NCI-H1092 treated with DMSO at 0.1 percent for 48 hours (cell line): ENCODE measurements at places on chromosomes 13 and 19.

GRCh38 chr13:95507991-95508390 lies 44.5 kb upstream of the CLDN10 start:
- no peak for DNase-seq

DNA sequence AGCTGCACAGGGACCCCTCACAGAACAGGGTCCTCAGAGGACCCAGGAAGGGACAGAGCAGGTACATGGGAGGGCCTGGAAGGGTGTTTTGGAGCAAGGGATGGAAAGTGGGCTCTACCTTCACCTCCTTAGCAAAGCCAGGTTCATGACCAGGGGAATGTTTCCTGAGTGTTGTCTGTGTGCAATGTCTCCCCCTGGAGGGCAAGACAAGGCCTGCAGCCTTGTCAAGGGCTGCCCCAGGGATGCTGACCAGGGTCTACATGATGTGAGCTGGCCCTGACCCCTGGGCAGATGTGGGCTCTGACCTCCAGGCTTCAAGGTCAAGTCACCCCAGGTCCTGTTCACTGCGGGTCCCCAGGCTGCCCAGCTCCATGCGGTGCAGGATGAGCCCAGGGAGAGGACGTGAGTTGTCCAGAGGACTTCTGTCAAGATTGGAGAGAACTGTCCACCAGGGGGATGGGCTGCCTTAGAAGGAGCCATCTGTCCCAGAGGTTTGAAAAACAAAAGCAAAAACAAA lies 1.0 kb upstream of the CEACAM1 start:
- peak; percentile 3 for DNase-seq

DNA sequence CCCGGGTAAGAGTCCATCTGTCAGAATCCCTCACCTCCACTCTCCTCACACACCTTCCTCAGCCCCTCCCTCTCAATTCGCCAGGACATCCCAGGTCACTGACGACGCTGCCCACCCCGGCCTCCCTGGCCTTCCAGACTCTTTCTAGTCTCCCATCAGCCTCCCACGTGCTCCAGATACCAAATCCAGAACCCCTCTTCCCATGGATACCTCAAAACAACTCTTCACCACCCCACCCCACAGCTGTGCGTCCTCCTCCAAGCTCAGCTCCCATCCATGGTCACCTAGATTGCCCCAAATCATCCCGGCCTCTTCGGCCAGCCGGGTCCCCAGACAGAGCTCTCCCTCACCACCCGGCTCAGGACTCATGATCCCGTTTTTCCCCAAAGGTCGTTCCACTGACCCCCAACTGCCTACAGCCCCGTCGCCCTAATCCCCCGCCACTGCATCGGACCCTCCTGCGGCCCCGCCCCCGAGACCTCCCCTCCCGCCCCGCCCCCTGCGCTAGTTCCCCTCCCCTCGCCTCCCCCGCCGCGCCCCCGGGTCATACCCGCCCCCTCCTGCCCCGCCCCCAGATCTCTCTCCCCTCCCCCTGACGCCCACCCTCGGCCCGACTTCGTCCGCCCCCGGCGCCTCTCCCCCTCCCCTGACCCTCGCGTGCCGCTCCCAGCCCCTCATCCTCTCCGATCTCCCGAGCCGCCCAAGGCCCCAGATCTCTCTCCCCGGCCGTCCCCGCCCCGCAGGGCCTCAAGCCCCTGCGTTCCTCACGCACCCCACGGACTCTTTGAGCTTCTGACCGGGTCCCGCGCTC lies 546 bp downstream of the UBXN6 start:
- peak; percentile 44 for DNase-seq

DNA sequence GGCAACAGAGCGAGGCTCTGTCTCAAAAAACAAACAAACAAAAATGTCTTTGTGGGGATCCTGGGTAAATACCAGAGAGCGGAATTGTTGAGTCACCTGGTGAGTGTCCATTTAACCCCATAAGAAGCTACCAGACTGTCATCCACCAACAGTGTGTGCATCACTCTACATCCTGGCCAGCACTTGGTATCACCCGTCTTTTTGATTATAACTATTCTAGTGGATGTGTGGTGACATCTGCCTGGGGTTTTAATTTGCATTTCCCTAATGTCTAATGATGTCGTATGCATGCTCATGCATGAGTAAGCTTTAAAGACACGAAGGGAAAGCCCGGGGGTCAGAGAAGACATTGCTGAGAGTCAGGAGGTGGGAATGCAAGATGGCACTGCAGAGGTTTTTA lies 126.7 kb upstream of the MRI1 start:
- no peak for DNase-seq

GRCh38 chr13:95258619-95259194 lies 42.5 kb downstream of the ABCC4 start:
- no peak for DNase-seq

- DNase-seq = no peak
These were observed 139.9 kb upstream of the PCDH9 start for GRCh38 chr13:67369895-67370660.

DNA sequence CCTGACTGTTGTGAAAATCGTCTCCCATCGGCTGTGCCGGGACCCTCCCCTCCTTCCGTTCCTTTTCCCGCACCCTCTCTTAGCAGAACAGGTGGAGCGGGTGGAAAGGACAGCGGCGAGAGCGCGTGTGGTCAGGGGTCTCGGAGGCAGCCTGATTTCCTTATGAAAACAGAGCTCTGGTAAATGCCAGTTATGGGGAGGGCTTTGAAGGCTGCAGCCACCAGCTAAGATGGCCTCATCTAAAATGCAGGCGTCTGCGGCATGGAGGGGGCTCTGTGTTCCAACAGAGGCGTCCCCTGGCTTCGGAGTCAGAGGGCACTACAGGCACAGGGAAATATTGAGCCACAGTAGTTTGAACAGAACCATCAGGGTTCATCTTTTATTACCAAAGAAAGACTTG lies 93.8 kb upstream of the SOX1 start:
- peak; percentile 80 for DNase-seq
